ENCODE measurements at places on chromosomes 5 and 9.

- DNase-seq: no peak
Measured at GRCh38 chr9:4238522-4238921, 61.3 kb downstream of the GLIS3 start.

GRCh38 chr5:144794922-144795321, 624.2 kb downstream of the KCTD16 start:
- no peak for DNase-seq

GRCh38 chr9:120016231-120016630, 563.7 kb downstream of the CDK5RAP2 start:
- no peak for DNase-seq

DNA sequence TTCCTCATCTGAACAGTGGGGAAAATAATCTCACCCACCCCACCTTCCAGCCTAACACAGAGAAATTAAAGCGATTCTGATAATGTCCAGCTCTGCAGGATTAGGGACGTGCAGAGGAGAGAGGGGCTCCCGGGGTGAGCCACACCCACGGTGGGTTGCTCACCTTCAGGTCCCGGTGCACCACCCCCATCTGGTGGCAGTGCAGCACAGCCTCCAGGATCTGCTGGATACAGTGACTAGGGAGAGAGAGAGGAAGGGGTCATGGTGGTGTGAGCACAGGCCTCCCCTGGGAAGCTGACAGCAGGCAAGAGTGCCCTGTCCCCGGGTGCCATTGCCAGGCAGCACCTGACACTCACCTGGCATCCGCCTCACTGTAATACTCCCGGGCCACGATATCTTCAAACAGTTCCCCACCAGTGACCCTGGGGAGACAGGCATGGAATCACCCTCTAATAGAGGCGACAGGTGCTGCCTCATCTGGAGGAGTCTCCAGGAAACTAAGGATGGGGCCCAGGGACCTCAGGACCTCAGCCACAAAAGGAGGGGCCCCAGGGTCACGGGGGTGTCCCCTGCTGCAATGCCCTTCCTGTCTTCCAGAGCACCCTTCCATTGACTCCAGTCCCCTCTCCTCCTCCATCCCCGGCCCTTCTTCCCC, 33.0 kb downstream of the CAMK2A start:
- no peak for DNase-seq

- DNase-seq: no peak
Measured at GRCh38 chr9:96665789-96666188, 10.7 kb upstream of the PRXL2C start.

GRCh38 chr5:169161022-169161680, 139.8 kb downstream of the SLIT3 start:
- no peak for DNase-seq

DNA sequence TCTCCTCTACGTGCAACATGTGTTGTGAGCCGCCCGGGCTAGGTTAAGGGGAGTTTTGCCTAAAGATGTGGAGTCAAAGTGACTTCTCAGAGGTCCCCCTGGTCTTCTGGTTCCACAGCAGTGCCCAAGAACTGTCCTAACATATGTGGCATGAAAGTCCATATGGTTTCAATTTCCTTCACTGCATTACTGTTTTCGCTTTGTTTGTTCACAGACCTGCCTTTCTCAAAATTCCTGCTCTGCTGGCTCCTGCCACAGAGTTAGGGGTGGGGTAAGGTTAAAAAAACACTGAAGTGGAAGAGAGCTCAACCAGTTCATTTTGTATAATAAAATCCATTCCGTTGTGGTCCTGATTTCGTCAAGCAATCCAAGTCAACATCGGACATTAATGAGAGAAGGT, 289.4 kb downstream of the DMAC1 start:
- DNase-seq: no peak

All from activated CD8-positive, alpha-beta memory T cell treated with anti-CD3 and anti-CD28 coated beads for 1 hour (primary cell).